Dermis microvascular lymphatic vessel endothelial cell (primary cell): ENCODE measurements at places on chromosomes 1 and 21. TPM values are rescaled to one million over a fixed set of nuclear protein-coding genes. Genes with fewer than 3 reads are reported as not detected.

RXRG gene
- total RNA-seq: not detected in 2 replicates

OR10X1 gene
- not detected in 2 replicates for total RNA-seq

AMY2A gene
- under 0.01 TPM in 1 of 2 replicates, not detected in the other for total RNA-seq

DRAXIN gene
- 0.13 and 0.64 TPM in 2 replicates for total RNA-seq

GBP6 gene
- not detected in 2 replicates for total RNA-seq

WNT9A gene
- total RNA-seq: 0.64 and 0.76 TPM in 2 replicates

DNA sequence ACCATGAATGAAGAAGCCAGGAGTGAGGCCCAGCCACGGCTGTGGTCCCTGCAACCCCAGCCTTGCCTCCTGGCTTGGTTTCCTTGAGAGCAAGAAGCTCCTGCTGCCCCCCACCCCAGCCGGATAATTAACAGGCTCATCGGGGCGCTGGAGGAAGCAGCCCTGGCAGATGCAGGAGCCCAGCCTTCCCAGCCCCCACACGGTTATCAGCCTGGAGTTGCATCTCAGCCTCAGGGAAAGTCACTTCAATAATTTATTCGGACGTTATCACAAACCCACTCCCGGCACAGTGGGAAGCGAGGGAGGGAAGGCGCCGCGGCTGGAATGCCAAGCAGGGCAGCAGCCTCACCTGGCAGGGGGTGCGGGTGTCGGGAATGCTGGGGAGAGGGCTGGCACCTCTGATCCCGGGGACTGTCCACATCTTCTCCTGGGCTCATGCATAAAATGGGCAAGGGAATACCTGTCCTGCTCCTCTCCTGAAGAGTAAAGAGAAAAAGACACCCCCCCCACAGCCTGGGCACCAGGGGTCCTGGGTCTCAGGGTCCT is 43.3 kb upstream of the LRP8 start:
- no peak for DNase-seq

GRCh38 chr1:226598455-226598849 is 49.9 kb downstream of the STUM start:
- DNase-seq: no peak

- peak; percentile 64 for DNase-seq
Measured at GRCh38 chr1:51644533-51645197, 27.8 kb downstream of the OSBPL9 start.

- DNase-seq: no peak
Measured at GRCh38 chr1:221669441-221669840, 72.4 kb downstream of the DUSP10 start.

DNA sequence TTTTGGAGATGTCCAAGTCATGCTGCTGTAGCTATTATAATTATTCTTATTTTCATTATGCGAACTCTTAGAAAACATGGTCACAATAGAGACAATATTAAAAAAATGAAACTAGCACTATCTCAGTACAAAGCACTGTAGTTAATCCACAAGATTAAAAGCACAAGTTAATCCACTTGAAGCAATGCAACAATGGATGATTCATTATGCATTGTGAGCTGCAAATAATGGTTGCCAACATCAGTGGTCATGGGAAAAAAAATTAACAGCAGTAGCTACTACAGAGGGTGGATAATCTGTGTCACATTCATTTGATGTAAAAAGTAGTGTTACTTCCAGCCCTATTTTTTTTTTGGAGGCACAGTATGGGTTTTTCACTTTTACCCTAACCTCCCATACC is 56.7 kb downstream of the DPT start:
- no peak for DNase-seq

DNA sequence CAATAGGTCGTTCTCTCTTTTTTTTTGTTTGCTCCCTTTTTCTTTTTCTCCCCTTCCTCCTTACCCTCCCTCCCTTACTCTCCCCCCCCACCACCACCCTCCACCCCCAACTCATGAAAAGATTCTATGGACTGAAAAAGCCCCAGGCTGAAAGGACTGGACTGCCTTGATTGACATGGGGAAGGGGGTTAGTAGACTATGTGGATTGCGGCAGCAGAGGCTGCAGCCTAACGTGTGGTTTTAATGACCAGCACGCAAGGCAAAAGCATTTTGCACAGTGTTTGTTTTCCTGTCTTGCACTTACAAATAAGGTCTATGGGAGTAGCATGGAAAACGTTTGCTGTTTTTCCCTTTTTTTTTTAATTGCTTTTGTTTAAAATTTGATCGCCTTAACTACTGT is 5.5 kb downstream of the ZBTB18 start:
- no peak for DNase-seq

DNA sequence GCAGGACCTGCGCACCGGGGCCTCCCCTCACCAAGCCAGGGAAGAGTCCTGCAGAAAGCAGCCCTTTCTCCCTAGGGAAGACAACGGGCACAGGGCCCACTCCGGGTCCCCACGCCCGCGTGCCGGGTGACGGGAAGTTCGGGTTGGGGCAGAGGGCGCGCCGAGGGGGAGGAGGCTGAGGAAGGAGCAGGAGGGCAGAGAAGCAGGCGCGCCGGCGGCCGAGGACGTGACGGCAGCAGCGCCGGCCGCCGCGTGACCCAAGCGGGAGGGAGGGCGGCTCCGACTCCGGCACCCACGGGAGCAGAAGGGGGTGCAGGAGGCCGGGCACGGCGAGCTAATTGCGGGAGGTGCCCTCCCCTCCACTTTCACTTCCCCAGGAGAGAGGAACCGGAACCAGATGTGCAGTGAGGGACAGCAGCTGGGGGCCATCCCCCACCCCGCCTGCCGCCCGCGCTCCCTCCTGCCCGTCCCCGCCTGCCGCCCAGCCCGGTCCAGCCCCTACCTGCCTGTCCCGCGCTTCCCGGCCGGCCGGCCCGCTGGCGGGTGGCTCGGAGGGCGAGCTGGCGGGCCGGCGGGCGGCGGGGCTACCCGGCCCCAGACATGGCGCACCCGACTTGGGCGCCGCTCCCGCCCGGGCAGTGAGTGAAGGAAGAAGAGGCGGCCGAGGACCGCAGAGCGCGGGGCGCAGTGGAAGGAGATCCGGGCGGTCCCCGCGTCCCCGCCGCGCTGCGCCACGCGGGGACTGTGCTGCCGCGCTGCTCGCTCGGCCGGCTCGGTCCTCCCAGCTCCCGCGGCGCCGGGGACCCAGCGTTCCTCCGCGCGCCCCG is 510 bp downstream of the DENND4B start:
- peak; percentile 56 for DNase-seq

GRCh38 chr1:155012026-155012546 is 9.5 kb downstream of the ZBTB7B start:
- no peak for DNase-seq

GRCh38 chr1:59892841-59893811 is 33.4 kb downstream of the CYP2J2 start:
- no peak for DNase-seq

DNA sequence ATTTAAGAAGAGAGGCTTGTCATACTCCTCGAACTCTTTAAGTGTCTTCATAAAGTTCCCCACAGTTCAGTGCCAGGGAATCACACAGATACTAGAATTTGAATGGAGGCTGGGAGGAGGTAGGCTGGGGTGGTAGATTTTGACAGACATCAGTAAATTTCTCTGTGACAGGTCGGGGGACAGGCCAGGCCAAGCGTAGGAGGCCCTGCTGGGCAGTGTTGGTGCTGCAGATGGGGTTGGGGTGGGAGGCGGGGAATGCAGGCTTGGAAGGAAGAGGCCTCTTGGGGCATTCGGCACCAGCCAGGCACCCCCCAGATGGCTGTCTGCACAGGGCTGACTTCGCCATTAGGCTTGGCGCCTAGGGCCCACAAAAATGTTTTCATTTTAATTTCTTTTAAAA is 84.0 kb downstream of the MAN1C1 start:
- DNase-seq: no peak

DNA sequence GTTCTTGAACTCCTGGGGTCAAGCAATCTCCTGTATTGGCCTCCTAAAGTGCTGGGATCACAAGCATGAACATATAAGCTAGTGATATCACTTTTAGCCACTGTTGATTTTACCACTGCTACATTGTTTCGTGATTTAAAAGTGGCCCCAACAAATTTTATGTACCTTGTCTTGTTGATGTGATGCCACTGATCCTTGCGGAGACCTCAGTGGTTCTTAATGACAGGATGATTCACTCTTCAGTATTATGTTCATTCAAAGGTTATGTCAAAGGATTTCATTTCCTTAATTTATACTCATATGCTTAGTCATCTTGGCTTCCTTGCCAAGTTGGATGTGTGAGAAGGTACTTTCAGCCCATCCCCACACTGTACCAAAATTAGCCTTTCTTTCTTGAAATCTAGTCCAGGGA is 12.1 kb downstream of the PRKACB start:
- no peak for DNase-seq

DNA sequence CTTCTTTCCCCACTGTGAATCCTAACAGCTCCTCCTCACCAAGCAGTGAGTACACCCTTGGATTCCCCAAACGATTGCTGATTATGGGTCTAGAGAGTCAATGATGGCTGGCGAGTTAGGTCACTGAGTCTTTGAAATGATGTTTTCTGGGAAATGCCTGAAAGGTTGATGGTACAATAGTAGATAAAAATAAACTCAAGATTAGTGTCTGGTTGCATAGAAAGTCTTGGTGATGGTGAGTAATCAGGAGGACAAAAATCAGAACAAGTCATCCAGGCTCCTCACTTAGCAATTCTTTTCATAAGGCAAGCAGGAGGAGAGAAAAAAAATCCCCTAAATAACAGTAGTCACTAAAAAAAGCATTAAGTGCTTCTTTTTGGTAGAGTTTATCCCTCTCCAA is 22.6 kb downstream of the HLX start:
- DNase-seq: no peak

GRCh38 chr1:78599294-78599693 is 21.0 kb upstream of the IFI44L start:
- no peak for DNase-seq

- no peak for DNase-seq
Measured at GRCh38 chr1:186310307-186310706, 64.7 kb downstream of the TPR start.

GRCh38 chr1:24015221-24016210 is 35.4 kb upstream of the SRSF10 start:
- peak; percentile 29 for DNase-seq

DNA sequence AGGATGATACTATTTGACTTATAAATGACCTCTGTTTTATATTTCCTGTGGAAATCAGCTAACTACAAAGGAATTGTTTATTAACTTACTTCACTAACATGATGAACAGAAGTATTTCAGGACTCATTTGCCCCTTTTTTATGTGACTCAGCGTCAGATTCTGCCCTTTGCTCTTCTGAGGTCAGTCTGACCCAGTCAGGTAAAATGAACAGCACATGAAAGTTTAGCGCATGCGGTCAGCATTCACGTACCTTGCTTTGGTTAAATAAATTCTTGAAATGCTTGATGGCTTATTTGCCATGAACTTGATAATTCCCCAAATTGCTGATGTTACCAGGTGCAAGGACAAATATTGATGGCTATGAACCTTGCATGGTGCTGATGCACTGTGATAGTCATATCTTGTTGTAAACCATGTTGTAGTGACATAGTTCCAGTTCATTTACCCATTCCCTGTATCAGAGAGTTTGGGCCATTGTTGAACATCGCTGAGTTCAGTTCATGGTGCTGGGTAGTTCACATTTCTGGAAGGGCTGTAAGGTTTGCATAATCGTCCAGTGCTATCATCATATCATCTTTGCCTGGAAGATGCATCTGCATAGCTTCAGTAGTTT is 133.4 kb downstream of the NFIA start:
- DNase-seq: peak; percentile 26

DNA sequence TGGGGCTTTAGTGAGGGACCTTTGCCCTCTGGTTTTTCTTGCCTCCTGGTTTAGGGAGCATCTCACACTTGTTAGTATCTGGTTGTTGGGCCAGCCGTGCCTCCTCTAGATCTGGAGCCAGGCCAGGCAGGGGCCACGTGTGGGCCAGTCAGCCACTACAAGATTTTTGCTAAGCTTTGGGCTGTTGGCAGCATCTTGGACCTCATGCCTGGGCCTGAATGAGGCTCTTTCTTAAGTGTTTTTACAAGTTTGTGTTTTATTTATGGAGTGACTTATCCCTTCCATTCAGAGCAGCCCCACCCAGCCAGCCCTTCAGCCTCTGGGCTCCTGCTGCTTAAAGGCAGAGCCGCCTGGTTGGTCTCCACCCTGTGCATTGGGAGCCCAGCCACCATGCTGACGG is 1.6 kb upstream of the SH3BGRL3 start:
- DNase-seq: no peak
